ENCODE measurements at places on chromosomes 3 and 15.

DNA sequence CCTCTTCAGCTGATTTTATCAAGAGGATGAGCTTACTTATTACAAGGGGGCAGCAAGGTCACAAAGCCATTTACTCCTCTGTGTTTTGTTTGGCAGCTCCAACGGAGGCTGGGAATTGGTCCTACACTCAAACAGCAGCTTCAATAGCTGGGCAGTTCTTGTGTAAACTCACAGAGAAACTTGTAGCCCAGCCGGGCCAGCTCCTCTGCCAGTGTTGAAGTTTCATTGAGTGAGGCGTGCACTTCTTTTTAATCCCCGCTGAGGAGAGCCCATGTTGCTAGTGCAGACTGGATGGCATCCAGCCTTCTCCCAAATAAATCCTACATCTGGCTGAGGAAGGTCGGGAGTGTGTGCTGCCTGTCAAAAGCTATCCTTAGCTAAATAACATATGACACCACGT is 59.5 kb downstream of the BFSP2 start:
- no peak for DNase-seq

DNA sequence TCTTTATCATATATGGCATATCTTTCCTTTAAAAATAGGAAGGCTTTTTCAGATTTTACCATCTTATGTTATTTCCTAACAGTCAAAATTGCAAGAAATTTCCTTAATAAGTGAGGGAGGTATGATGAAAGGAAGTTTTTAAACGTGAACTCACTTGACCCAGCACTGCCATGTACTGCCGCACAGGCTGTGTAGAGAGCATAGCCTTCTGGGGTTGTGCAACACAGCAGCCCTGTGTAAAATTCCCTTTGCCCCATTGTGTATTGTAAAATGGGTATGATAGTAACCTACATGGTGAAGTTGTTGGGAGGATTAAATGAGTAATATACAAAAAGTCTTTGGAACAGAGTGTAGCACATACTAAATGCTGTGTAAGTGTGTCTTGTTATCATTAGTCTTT is 78.6 kb downstream of the PEX5L start:
- no peak for DNase-seq

DNA sequence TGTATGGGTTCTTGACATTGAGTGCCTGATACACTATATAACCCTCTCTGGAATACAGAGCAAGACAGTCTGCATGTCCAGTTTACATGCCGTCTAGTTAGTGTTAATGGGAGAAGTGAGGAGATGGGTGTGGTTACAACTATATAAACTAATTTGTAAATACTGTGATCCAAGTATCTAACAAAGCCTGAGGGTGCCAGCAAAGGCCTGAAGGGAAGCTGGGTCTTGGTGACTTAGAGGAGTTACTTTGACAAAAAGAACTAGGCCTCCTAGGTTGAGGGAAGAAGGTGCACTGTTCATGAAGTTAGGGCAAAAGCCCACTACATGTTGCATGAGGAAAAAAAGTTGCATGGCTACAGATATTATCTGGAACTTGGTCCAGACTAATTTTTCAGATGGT is 2.3 kb downstream of the NSUN3 start:
- DNase-seq, result no peak

DNA sequence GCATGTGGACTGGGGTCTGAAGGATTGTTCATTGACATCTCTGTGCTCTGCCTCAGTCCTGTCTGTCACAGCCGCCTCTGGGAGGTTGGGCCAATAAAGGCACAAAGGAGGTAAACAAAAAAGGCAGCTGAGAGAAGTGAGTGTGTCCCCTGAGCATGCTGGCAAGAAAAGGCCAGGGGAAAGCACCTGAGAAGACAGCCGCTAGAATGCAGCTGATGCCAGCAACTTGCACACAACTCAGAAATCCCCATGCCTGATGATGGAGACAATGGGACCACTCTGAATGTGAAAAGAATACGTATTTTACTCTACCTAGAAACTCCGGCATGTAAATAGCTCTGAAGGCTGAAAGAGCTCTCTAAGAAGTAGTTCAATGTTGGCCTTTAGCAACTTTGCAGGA is 118.7 kb downstream of the KCNH8 start:
- DNase-seq, result no peak

DNA sequence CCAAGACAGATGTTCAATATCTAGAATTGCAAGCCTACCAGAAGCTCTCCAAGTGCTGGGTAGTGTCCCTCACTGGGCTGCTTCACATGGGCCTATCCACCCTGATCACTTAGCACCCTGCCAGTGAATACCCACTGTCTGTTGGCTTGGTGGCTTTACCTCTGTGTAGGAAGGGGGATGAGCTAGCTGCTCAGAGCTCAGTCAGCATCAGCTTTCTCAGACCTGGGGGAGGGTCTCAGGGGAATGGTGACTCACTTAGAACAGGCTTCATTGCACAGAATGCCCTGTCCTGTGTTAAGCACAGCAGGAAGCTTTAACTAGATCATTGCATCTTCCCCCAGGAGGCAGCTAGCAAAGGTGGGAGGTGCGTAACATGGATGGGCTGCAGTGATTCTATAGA is 209.8 kb downstream of the PDCD6IP start:
- DNase-seq, result no peak

GRCh38 chr3:180267202-180267843 is 230.6 kb upstream of the PEX5L start:
- no peak for DNase-seq

GRCh38 chr15:45402955-45403877 is 24.9 kb upstream of the GATM start:
- peak; percentile 16 for DNase-seq

DNA sequence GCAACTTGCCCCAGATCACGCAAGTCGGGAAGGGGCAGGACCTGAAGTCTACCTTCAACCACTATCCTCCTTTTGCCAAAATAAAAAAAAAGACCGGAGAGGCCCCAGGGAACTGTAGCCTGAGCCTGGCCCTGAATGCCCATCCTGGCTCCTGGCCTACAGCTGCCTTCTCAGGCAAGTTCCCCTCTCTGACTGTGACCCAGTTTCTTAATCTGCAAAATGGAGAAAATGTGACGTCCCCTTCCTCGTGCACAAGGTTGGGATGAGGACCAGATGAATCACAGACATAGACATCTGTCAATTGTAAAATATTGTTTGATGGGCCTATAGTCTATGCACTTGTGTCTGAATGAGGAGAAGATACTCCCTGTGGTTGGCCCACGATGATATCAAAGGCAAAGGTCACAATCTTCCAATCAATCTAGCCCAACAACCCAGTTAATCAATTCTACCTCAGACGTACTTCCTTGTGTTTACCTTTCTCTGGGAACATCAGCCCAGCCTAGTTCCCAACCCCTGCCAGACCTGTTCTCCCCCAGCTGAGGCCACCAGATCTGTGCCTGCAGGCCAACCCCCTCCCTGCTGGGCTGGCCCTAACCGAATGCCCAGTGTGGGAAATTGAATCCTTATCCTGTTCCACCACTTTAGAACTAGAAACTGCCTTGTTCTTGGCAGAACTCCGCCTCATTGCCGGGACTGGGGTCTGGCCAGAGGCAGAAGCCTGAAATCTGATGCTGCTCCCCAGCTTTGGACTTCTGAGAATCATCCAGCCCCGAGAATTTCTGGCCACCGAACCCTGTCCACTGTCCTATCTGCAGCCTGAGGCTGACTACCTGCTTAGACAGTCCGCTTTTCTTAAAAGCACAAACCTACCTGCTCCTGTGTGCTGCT is 101.8 kb upstream of the LIPC start:
- DNase-seq, result peak; percentile 79

DNA sequence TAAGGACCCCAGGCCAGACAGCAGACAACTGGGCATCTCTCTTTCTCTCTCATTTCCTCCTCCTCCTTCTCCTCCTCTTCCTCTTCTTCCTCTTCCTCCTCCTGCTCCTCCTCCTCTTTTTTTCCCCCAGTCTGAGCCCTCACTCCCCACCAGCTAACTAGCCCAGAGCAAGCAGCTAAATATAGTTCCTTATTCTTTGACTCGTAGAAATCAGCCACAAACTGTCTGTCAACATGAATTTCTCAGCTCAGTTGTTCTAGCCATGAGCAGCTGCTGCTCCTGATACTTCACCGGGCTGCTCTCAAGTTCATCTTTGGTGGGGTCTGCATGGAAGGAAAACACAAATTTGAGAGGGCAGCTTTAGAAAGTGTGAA is 19.2 kb upstream of the LOXL1 start:
- peak; percentile 29 for DNase-seq

GRCh38 chr15:39807791-39808190 is 25.1 kb upstream of the FSIP1 start:
- no peak for DNase-seq

DNA sequence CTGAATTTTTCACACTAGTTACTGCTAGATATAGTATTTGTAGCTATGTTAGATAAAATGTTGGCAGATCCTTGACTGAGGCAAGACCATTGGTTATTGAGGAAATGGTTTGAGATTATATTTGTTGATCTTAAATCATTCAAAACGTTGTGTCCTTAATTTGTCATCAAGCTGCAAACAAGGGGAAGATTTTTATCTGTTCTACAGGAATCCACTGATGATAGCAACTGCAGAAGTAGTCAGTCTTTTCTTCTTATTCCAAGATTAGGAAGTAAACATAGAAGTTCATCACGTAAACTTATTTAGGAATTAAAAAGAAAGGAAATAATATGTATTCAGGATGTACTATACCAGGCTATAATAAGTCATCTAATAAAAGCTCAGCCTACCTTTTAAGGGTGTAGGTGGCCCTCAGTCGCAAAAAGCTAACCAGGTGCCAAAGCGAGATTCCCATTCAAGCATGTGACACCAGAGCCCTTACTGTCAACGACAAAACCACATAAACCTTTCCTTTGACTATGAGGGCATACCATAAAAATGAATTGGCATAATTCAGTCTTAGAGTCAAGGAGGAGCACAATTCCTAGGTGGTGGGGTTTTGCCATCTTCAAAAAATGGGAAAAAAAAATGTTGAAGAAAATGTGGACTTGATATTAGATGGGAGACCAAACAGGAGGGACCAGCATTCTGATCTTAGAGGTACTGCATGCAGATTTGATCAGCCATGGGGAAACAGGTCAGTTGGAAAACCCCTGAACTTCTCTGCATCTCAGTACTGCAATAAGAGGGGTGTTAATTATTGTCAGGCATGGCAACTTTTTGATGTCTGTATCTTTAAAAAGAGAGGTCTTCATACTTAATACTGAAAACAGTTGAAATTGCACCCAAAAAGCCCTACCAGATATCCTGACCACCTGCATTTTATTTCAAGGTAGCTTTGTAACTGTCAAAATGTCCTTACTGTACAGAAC is 212.5 kb upstream of the UBE2E1 start:
- no peak for DNase-seq

DNA sequence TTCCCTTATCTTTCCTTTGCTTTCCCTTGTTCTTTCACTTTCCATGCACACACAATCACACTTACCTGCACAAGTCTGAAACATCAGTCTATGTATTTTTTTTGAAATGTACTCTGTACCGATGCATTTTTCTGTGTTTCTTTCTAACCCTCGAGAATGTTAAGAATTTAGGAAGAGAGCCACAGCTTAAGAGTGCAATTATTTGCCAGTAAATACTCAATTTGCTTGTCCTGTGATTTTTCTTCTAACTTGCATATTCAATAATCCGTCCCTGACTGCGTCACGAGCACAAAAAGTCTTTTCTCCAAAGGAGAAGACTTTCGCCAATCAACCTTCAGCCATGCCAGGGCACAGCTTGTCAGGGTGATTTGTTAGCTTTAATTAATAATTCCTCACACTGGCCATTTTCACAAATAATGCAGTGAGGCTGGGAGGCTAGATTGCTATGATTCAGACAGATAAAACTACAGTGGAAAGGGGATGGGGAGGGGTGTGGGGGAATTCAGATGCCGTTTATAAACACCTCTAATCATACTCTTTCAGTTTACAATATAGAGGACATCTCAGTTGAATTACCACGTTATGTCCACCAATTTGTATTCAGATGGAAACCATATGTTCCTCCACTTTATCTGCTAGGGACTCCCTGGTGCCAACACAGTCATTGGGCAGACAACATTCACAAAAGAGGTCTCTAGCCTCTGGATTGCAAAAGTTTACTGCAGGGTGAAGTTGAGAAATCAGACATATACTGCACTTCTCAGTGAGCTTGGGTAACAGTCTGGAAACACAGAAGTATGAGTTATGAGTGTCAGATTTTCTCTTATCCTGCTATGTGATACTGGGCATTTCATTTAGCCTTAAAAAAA is 388.0 kb downstream of the ZBTB20 start:
- peak; percentile 79 for DNase-seq

GRCh38 chr3:51343918-51344687 is 41.0 kb upstream of the MANF start:
- DNase-seq, result peak; percentile 57

GRCh38 chr3:61897848-61898247 is 336.5 kb downstream of the PTPRG start:
- DNase-seq, result no peak

DNA sequence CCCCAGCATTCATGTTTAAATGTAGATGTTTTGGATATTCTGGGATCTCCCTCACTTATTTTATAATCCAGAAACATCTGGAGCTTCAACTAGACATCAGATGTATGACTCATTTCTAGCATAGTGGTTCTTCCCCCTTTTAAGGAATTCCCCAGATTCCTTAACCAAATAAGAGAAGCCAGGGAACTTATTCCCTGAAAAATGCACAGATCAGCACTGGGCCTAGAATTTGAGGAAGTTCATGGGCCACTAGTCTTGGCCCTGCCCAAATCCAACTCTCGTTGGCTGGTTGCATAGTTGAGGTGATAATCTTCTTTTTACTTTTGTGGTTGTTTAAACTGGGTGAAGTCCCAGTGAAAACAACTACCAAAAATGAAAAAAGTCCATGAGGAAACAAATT is 20.4 kb downstream of the RARRES1 start:
- DNase-seq, result peak; percentile 61

- DNase-seq, result no peak
Observed at GRCh38 chr15:89433686-89434085, 62.7 kb downstream of the RHCG start.

DNA sequence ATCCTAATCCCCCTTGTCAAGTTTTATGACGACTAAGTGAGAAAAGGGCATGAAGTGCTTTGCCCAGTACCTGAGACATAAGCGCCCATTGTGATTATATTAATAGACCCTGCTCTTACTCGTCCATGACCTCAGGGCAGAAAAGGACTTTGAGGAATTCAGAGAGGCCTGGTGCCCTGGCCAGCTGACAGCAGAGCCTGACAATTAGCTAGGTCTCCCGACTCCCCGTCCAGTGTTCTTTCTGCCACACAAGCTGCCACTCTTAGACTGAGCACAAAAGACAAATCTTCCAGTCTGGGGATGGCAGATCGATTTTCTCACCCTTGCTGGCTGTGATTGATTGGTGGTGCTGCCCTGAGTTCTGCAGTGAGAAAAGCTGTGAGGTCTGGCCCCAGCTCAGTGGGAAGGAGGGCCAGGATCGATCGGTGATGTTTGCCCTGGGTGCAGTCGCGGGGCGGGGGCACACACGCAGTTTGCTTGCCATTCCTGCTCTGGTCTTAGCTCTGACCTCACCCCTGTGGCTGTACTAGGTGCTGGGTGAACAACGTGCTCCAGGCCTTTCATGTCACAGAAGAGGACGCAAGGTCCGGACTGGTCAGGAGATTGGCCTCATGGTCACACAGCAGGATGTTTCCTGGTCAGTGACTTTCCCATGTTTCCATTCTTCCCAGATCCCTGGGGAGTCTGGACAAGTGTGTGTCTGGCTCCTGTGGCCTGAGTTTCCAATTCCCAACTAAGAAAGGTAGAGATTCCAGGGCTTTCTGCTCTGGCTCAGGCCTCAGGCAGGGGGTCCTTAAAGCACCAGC is 67.4 kb upstream of the TLE3 start:
- no peak for DNase-seq

- no peak for DNase-seq
Observed at GRCh38 chr15:40812721-40813425, 5.6 kb upstream of the DNAJC17 start.

GRCh38 chr3:172218350-172219323 is 179.3 kb downstream of the FNDC3B start:
- DNase-seq, result no peak

- DNase-seq, result peak; percentile 11
Observed at GRCh38 chr3:115512565-115513415, 110.5 kb upstream of the GAP43 start.
